ENCODE measurements at places on chromosomes 3 and 15.

GRCh38 chr3:59515966-59516365 is 466.1 kb upstream of the CFAP20DC start:
- no peak for ATAC-seq

DNA sequence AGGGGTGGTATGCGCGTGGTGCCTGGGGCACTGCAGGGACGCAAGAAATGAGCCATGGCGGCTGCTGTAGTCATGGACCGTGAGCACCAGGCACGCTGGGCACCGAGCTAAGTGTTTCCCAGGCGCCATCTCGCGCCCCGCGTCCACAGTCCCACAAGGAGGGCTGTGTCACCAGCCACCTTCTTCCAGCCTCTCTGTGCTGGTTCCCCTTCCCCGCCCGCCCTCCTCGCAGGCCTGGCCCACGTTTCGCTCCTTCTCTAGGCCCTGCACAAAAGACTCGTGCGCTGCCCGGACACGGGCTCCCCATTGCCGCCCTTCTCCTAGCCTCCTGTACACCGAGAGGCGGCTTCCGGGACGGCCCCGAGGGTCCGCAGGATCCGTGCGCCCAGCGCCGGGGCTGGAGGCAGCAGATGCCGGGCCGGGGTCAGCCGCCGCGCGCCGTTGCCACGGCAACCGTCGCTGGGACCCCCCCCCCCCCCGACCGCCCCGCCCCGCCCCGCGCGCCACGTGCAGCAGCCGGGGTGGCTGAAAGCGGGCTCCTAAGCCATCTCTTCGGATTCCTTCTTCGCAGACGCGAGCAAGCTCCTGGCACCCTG is 113.4 kb downstream of the SRGAP3 start:
- ATAC-seq: no peak

DNA sequence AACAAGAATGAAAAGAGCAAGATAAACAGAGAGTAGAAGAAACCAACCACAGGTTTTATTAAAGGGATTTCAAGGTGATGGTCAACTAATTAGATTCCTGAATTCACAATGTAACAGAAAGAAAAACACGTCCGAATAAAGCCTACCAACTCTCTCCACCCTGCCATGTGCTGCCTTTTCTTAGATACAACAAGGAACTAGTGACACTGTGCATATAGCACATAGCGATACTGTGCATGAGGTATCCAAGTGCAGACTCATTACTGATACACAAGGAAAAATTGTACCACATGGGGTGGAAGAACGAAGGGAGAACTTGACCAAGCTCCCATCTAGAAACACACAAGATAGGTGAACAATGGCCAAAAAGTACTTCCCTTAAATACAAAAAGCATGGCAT is 154.6 kb downstream of the MAGI1 start:
- ATAC-seq: no peak

DNA sequence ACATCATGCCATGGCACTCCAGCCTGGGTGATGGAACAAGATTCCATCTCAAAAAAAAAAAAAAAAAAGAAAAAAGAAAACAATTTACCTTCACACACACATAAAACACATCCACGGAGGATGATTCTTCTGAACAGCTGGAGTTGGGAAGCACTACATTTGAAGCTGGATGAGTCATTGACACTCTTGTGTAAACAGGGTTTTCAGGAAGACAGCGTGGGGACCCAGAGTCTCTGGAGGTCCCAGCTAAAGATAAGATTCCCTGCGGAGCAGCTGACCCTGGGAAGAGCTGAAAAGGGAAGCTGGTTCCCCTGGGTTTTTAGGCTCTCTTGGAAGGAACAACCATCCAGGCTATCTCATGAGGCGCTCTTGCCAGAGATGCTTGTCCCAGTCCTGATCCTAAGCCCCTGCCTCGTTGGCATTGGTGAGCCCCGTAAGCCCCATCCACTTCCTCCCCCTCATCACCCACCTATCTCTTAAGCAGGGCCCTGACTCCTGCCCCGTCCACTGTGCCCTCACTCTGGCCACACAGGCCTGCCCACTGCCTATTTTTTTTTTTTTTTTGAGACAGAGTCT is 32.0 kb upstream of the FURIN start:
- ATAC-seq: no peak
